Lower leg skin (tissue), 4 donors: ENCODE measurements at places on chromosomes 6 and 20. TPM values are rescaled to one million over a fixed set of nuclear protein-coding genes. Genes with fewer than 3 reads are reported as not detected.

The IL17A gene
- not detected for total RNA-seq

The NEURL2 gene
- 12.9 TPM for total RNA-seq

DNA sequence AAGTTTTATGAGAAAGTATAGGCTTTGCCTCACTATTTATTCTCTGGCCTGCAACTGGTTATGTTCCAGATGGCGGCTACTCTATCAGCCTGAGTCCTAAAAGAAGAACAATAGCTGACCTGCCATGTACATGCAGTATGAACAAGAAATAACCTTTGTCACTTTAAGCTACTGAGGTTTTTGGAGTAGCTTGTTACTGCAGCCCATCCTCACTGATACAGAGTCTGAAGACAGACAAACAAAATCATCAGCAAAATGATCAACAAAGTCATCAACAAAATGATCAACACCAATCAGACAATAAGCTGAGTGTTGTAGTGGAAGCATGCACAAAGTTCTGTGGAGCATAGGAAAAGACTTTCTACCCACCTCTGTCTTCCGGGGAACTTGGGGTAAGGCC lies 82.5 kb downstream of the PLCG1 start:
- DNase-seq: no peak

DNA sequence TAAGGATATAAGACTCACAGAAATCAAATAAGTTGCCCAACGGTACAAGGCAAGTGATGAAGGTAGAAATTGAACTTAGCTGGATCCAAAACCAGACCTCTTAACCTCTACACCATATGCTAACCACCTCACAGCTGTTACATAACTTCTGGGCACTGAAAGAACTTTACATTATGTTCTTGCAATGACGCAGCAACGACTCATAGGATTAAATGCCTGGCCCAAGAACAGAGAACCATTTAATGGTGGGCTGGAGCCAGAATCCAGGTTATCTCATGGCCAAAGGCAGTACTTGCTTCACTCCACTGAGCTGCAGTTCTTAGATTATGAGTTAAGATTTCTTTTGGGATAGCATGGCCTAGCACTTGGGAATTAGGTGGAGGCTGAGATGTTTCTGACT lies 4.4 kb downstream of the TRMT6 start:
- no peak for DNase-seq
